Urinary bladder (tissue), 4 donors: ENCODE measurements at places on chromosomes 4 and X. TPM values are rescaled to one million over a fixed set of nuclear protein-coding genes. Genes with fewer than 3 reads are reported as not detected.

EBP gene
- 19.2 TPM for total RNA-seq

DCAF12L1 gene
- 0.90 TPM for total RNA-seq

JCHAIN gene
- 4.5 TPM for total RNA-seq

C4orf51 gene
- total RNA-seq: not detected

KLF3 gene
- 65.0 TPM for total RNA-seq

LEF1 gene
- total RNA-seq: 9.5 TPM

EIF2S3 gene
- 261 TPM for total RNA-seq

TMPRSS11B gene
- not detected for total RNA-seq

IL3RA gene
- 2.5 TPM for total RNA-seq

BBS12 gene
- 5.8 TPM for total RNA-seq

PCYT1B gene
- total RNA-seq: 3.2 TPM

ADH4 gene
- total RNA-seq: not detected

TMEM144 gene
- total RNA-seq: 30.3 TPM

SLC10A4 gene
- 3.2 TPM for total RNA-seq

WNK3 gene
- total RNA-seq: 8.7 TPM

CD40LG gene
- total RNA-seq: not detected

NDNF gene
- total RNA-seq: 24.5 TPM

ANOS1 gene
- 20.2 TPM for total RNA-seq

EMCN gene
- 57.7 TPM for total RNA-seq

DCAF4L1 gene
- 0.16 TPM for total RNA-seq

CFI gene
- total RNA-seq: 52.0 TPM

SYTL4 gene
- total RNA-seq: 18.5 TPM

STARD8 gene
- total RNA-seq: 6.5 TPM

MSL3 gene
- 22.2 TPM for total RNA-seq

FAAH2 gene
- total RNA-seq: 2.2 TPM

GYG2 gene
- 5.8 TPM for total RNA-seq

CXCL11 gene
- 0.85 TPM for total RNA-seq

MCUB gene
- total RNA-seq: 13.5 TPM

FGFR3 gene
- 26.5 TPM for total RNA-seq

LONRF3 gene
- total RNA-seq: 3.4 TPM

SORBS2 gene
- 83.4 TPM for total RNA-seq

MAGEB17 gene
- not detected for total RNA-seq

RHOH gene
- 1.6 TPM for total RNA-seq
